ENCODE measurements at places on chromosomes 2 and 18. TPM values are rescaled to one million over a fixed set of nuclear protein-coding genes. Genes with fewer than 3 reads are reported as not detected.
A peak's percentile ranks its signal among the peaks of the same experiment; 100 is the strongest.

Gene CPLX4
- not detected for total RNA-seq

Gene ALPP
- 3.1 TPM for total RNA-seq

Gene SLC11A1
- 98.2 TPM for total RNA-seq

DNA sequence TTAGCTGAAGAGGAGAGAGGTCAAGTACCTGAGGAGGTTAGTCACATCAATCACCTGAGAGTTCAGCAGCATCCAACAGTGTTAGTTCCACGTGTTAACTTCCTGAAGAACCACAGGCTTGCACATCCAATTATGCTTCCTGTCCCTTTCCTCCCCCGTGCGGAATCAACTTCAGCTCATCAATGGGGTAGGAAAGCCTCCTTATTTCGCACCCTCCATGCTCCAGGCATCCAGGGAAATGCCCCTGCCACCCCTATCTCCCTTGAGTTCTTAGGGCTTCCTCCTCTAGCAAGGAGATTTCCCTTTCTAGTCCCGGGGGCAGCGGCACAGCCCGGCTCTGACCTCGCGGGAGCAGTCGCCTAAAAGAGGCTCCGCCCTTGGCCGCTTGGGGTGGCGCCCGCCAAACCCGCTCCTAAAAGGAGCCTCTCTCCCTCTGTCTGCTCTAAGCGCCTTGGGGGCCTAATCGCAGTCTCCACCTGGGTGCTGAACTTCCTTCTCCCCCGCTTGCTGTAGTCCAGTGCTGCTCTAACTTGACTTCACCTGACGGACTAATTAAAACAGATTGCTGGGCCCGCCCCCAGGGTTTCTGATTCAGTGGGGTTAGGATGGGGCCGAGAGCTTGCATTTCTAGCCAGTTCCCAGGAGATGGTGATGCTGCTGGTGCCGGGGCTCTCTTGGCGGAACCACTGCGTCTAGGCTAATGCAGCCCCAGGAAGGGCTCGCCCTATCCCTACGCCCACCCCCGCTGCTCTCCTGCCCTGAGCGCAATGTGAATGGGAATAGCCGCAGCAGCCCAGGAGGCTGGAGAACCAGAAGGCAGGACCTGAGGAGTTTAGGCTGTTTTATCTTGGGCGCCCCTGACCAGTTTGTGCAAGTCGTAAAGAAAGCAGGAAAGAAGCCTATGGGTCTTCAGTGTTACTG is 3.4 kb upstream of the TET3 start:
- DNase-seq = peak; percentile 63

DNA sequence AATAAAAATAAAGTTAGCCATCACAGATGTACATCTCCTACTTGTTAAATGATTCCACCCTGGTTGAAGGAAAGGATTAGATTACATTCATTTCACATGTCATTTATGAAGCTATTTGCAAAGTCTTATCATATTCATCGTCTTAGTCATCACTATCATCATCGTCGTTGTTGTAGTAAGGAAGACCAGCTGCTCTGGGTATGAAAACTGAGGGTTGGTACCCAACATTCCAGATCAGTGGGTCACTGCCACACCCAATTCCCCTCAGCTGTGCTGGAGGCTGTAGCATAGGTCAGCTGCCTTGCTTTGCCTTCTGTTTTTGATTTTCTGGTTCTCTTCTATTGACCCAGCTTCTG is 20.9 kb upstream of the CCBE1 start:
- DNase-seq = no peak

- DNase-seq = no peak
Measured at GRCh38 chr2:55951533-55951932, 28.0 kb upstream of the EFEMP1 start.

DNA sequence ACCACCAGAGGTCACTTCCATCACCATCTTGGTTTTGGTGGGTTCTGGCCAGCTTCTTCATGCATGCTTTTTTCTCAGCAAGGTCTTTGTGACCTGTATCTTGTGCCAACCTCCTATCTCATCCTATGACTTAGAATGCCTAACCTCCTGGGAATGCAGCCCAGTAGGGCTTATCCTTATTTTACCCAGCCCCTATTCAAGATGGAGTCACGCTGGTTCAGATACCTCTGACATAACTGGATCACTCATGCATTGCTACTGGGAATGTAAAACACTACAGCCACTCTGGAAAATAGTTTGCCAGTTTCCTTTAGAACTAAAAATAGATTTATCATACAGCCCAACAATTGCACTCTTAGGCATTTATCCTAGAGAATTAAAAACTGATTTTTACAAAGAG is 219.2 kb downstream of the IRS1 start:
- no peak for DNase-seq

Measured in left lung (tissue), 14 donors.